Right kidney (tissue), 9 donors: ENCODE measurements at places on chromosomes 3 and 15.

DNA sequence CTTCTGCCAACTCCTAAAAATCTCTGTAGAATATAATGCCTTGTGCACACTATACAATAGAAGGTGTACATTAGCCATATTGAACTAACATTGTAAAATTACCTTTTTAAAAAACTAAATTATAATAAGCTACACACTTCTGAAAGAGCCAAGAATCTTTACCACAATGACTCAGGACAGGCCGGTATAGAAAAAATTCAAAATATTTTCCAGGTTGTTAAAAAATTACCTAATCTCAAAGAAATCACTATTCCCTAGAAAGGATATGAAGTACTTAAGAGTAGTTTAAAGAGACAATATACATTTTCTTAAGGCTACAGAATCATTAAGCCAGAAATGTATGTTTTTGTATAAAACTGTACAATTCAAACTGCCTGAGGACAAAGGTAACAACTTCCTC is 48.5 kb downstream of the TJP1 start:
- DNase-seq, result no peak

DNA sequence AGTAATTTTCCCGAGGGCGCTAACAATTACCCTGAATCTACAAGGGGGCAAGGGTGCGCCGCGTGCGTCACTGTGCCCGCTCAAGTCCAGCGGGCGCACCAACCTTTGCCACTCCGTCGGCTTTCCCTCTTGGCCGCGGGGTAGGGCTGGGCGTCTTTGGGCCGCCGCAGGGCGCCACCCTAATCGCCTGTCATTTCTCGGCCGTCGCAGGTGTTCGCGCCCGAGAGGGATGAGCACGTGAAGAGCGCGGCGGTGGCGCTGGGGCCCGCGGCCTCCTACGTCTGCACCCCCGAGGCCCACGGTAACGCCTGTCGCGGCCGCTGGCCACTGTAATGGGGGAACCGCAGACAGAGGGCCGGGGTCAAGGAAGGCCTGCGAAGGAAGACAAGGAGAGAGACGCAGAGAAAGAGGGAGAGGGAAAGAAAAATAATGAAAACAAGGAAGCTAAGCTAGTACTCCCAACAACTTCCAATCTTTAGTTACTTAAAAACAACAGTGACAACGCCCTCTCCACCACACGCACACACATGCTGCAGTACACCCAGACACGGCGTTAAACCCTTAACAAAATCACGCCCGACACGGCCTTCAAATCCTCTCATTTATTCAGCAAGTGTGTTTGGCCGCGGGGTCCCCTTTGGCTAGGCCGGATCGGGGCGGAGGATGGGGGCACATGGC is 3.8 kb downstream of the SKOR1 start:
- peak; percentile 56 for DNase-seq

DNA sequence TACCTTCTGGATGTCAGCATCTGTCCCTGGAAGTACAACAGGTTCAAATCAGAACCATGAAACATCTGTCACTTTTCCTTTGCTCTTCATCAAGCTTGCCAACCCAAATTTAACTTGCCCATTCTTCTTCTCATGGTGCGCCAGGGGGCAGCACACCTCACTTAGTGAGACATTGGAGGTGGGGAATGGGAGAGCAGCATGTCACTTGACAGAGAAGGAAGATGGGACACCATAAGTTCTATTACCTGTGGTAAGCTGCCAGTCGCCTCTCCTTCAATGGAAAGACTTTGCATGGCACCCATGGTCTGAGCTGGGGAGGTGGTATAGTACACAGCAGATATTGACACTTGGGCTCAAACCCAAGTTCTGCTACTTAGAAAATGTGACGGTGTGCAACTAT is 2.9 kb downstream of the SCN5A start:
- no peak for DNase-seq

DNA sequence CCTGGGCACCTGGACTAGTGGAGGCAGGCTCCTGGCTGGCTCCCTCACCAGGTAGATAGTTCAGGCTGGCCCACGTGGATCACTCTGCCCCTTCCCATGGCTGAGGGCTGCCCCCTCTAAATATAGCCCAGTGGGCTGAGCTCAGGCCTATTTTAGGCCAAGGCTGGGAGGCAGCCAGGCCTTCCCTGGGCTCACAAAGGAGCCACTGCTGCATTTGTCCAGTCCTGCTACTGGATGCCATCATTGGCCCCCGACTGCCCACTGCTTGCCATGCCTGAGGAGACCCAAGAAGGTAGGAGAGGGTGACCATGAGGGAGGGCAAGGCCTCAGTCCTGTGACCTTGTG is at the start of gene LSMEM2:
LSMEM2 (plus strand) TSS at position 208 of the 345 bp plus-strand sequence; CDS start at position 235, 27 bp downstream.
- DNase-seq, result no peak

GRCh38 chr3:146598535-146598934 is 6.6 kb downstream of the PLSCR5 start:
- DNase-seq, result no peak

DNA sequence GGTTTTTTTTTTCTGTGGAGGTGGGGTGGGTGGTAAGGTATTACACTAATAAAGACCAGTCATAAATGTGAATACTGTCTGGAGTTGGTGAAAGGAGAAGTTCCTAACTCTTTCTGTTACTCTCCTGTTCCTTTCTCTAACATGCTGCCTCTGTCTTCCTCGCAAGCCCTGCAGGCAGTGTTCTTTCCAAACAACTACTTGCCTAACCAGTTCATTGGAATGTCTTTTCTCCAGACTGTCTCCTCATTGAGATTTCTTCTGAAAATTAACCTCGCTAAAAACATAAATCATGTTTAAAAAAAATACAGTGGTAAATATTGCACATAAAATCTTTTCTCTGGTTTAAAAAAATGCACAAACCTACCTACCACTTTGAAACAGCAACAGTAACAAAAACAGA is 135.2 kb downstream of the TP63 start:
- DNase-seq, result no peak

DNA sequence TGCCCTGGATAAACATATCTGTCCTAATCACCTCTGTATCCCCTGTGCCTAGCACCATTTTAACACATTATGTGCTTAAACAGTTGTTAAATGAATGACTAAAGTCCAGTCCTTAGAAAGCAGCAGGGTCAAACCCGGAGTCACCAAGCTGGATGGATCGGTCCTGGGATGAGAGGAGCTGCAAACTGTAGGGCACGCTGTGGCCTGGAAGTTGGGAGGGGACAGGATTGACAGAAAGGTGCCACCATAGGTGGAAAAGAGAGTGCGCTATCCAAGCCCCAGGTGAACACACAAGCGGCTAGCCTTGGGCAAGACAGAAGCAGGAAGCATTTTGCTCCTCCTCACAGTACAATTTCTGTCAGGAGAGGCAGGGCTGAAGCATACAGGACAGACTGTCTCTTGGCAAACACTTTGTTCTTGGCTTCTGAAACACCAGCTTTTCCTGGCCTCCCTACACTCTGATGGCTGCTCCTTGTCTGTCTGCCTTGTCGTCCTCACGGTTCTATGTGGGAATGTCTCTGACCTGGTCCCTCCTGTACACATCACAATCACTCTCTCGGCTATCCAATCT is 48.4 kb upstream of the KY start:
- no peak for DNase-seq

GRCh38 chr3:149489060-149489690 is 14.7 kb downstream of the TM4SF4 start:
- DNase-seq, result no peak

DNA sequence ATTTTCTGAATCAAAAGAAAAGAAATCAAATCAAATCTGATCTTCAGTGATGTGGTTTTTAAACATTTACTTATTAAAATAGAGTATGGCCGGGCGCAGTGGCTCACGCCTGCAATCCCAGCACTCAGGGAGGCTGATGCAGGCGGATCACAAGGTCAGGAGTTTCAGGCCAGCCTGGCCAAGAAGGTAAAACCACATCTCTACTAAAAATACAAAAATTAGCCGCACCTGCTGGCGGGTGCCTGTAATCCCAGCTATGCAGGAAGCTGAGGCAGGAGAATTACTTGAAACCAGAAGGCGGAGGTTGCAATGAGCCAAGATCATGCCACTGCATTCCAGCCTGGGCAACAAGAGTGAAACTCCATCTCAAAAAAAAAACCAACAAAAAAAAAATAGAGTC is 169.1 kb downstream of the ULK4 start:
- DNase-seq, result no peak

DNA sequence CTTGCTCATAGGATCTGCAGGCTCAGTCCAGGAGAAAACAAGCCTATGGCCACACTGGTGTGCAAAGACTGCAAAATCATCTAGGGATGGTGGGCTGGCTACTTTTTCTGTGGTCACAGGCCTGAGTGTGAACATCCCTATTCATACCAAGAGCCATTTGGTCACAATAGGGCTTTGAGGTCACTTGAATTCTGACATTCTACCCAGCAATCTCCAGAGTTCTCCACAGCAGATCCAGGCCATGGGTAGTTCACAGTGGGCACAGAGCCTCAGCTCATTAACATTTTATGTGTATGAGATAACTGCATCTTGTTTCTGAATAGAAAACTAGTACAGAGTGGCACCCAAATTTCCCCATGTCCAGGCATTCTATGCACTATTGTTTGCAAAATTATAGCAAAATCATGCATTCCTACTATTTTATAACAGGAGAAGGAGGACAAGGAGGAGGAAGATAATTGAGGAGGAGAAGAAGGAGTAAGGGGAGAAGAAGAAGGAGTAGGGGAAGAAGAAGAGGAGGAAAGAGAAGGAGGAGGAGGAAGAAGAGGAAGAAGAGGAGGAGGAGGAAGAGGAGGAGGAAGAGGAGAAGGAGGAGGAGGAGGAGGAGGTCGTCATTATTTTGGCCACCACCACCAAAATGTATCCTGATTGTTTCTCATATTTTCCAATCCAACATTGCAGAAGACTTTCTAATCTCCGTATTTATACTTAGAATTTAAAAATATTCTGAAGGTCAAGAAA is 129.0 kb downstream of the SEMA6D start:
- no peak for DNase-seq

- DNase-seq, result peak; percentile 19
Measured at GRCh38 chr3:43503067-43503728, 118.6 kb downstream of the ANO10 start.

DNA sequence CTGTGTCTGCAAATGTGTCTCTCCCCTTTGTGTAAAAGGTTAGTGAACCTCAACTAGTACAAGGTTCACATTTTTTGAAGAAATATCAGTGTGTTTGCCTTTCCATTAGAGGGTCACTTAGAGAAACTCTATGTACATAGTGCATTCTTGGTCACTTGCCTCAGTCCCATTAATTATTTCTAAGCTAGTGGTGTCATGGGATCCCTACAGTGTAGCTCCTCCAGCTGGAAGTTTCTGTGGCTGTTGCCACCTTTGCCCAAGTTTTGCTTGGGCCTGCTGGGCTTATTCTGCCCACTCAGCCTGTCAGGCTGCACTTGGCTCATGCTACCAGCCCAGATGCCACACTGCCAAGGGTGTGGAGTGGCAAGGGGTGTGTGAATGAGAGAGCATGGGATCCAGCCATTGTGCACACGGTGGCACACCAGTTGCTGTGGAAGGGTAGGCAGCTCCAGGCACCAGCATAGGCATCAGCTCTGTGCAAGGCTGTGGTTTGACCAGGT is 161.7 kb downstream of the ARPP21 start:
- no peak for DNase-seq

- peak; percentile 44 for DNase-seq
Measured at GRCh38 chr3:183114384-183115178, 15.3 kb upstream of the MCCC1 start.

- DNase-seq, result no peak
Measured at GRCh38 chr3:53102601-53103147, 27.6 kb downstream of the RFT1 start.

GRCh38 chr3:31550452-31551251 is 17.9 kb downstream of the STT3B start:
- DNase-seq, result no peak

GRCh38 chr3:10758304-10759037 is 57.6 kb upstream of the SLC6A11 start:
- peak; percentile 16 for DNase-seq

DNA sequence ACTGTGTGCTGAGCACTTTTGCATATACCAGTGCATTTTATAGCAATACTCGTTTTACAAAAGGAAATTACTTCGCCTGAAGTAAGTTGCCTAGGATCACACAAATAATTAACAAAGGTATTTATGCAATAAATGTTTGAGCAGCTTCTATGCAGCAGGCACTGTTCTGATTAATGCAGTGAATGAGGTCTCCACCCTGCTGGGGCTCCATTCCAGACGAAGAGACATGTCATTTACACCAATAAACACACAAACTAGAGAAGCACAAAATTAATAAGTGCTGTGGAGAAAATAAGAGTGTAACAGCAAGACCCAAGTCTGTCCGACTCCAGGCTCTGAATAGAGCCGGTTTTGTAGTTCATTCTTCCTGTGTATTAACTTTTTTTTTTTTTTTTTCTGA is 17.5 kb downstream of the NOX5 start:
- no peak for DNase-seq

GRCh38 chr15:96285729-96286254 is 44.7 kb upstream of the NR2F2 start:
- no peak for DNase-seq

DNA sequence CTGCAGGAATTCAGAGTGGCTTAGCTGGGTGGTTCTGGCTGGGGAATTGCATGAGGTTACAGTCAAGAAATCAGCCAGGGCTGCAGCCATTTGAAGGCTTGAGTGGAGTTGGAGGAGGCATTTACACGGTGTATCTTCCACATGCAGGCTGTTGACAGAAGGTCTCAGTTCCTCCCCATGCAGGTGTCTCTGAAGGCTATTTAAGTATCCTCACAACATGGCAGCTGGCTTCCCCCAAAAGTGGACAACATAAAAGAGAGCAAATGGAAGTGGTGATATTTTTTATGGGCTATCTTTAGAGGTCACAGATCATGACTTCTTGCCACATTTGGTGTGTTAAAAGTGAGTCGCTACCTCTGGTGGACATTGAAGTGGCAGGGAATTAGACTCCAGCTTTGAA is 60.1 kb upstream of the SPRED1 start:
- no peak for DNase-seq

GRCh38 chr3:176562331-176562730 is 635.0 kb downstream of the TBL1XR1 start:
- no peak for DNase-seq

- no peak for DNase-seq
Measured at GRCh38 chr3:104555728-104556127, 811.0 kb upstream of the ALCAM start.
